ENCODE measurements at places on chromosomes 6 and 20. TPM values are rescaled to one million over a fixed set of nuclear protein-coding genes. Genes with fewer than 3 reads are reported as not detected.

DNA sequence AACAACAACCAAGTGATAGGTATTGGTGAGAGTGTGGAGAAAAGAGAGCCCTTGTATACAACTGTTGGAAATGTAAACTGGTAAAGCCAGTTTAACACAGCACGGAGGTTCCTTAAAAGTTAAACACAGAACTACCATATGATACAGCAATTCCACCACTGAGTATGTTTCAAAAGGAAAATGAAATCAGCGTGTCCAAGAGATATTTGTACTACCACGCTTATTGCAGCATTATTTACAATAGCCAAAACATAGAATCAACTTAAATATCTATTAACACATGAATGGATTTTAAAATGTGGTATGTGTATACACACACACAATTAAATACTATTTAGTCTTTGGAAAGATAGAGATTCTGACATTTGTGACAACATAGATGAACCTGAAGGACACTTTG, 1.1 kb downstream of the PTCHD4 start:
- DNase-seq, result no peak

GRCh38 chr6:47105469-47106178, 63.5 kb upstream of the ADGRF1 start:
- no peak for DNase-seq

- no peak for DNase-seq
These were observed 4.4 kb downstream of the ZKSCAN3 start for GRCh38 chr6:28353981-28354676.

The MEP1A gene
- not detected for total RNA-seq

DNA sequence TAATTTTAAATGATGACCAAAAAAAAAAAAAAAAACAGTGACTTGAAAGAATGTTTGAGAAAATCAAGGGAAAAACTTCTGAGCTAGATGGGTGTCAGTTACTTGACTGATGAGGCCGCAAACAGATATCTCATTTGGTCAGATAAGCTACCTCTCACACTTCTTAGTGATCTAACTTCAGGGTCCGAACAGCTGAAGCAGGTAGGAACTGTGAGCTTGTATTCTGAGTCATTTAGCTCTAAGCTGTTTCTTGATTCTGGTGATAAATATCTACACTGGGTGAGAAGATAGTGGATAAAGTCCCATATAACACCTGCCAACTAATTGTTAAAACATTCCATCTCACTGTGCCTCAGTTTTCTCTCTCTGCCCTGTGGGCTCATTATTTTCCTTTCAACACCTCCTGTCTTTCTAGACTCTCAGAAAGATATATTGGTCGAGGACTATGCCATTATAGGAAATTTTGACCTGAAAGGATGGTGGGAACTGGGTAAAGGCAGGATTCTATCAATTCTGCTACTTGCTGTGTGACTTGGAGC, 7.7 kb downstream of the KIF3B start:
- DNase-seq, result no peak

- no peak for DNase-seq
These were observed 18.7 kb upstream of the PXDC1 start for GRCh38 chr6:3770023-3770720.

The ELOVL2 gene
- total RNA-seq, result 0.06 TPM

The EYA2 gene
- not detected for total RNA-seq

- DNase-seq, result no peak
These were observed 276.9 kb downstream of the BMP7 start for GRCh38 chr20:56989516-56989915.

The CEP162 gene
- total RNA-seq, result 9.8 TPM

DNA sequence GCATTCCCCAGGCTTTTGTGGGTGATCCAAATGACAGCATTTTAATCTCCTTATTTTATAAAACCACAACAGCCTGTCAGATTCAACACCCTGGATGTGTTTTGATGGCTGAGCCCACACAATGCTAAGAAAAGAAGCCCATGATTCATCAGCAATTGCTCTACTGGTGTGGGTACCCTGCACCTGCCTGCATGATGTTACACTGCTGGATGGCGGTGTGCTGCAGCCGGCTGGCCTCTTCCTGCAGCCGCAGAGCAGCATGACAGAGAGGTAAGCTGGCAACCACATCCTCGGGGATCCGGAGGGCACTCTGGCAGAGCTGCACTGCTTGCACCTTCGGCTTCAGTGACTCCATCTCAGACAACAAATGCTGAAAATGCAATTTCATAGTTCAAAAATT, 327.5 kb downstream of the SYNE1 start:
- peak; percentile 58 for DNase-seq

- peak; percentile 68 for DNase-seq
These were observed 75.5 kb downstream of the NOL4L start for GRCh38 chr20:32509639-32510066.

DNA sequence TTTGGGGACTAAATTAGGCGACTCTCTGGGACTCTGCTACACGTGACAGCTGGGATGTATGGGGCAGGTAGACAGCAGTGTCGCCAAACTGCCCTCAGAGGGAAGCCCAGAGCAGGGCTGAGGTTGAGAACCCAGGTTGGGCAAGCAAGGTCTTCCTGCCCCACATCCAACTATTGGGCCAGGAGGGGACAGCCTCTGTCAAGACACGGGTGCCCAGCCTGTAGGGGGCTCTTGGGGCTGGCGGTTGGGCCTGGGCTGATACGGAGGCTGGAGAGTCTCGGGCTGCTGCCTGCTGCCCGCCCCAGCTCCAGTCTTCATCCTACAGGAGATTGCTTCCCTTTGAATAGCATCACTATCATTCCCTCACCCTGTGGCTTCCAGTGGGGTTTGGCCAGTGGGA, 33.3 kb downstream of the CPNE5 start:
- DNase-seq, result no peak

The F13A1 gene
- not detected for total RNA-seq

The ILRUN gene
- 61.0 TPM for total RNA-seq

Measured in T-cell (primary cell).